ENCODE measurements at places on chromosomes 5 and 9. TPM values are rescaled to one million over a fixed set of nuclear protein-coding genes. Genes with fewer than 3 reads are reported as not detected.

DNA sequence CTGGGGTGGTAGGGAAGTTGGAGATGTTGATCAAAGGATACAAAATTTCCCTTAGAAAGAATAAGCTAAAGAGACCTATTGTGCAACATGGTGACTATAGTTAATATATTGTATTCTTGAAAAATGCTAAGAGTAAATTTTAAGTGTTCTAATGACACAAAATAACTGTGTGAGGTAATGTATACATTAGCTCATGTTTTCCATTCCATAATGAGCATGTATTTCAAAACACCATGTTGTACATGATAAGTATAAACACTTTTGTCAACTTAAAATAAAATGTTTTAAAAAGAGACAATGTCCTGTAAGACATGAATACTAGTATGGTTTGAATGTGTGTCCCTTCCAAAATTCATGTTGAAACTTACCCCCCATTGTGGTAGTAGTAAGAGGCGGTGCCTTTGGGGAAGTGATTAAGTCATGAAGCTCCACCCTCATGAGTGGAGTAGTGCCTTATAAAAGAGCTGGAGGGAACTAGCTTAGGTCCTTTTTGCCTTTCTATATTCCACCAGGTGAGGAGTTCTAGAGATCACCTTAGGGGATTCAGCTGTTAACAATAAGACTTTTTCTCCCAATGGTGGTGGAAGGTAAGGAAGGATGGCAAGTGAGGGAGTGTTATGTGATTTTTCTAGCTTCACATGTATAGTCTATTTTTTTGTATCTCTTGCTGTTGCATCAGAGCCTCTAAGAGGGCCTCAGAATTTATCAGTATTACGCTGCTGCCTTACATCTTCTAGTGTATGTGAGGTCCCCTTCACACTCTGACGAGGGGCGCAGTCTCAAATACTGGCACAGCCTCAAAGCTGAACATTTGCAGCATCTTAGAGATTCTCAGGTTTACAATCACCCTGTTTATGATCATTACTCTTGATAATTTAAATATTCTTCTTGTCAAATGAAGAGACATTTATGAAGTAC is 94.9 kb upstream of the NREP start:
- no peak for DNase-seq

Gene C9
- not detected for total RNA-seq

GRCh38 chr5:142151436-142152383 is 43.1 kb downstream of the NDFIP1 start:
- DNase-seq: no peak

DNA sequence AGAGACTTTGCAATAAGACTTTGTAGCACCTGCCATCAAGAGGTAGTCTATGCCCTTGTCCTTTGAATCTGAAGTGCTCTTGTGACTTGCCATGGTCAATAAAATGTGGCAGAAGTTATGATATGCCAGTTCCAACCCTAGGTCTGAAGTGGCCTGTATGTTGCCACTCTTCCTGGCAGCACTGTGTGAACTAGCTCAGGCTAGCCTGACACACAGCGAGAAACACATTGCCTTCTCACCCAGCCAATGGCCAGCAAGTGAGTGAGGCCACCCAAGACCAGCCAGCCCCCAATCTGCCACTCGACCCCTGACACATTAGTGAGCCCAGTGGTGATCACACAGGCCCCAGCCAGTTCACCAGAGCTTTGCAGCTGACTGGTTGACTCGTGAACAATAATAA is 52.7 kb upstream of the OSMR start:
- DNase-seq: no peak

DNA sequence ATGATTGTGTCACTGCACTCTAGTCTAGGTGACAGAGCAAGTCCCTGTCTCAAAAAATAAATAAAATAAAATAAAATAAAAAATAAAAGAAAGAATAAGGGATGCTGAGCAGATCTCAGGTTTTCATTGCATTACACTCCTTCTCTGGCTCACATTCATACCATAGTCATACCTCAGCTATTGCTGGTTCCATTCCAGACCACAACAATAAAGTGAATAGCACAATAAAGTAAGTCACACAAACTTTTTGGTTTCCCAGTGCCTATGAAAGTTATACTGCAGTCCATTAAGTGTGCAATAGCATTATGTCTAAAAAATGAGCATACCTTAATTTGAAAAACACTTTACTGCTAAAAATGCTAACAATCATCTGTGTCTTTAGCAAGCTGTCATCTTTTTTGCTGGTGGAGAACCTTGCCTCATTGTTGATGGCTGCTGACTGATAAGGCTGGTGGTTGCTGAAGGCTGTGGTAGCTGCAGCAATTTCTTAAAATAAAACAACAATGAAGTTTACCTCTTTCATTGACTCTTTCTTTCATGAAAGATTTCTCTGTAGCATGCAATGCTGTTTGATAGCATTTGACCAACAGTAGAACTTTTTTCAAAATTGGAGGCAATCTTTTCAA is 415.7 kb downstream of the ZNF608 start:
- no peak for DNase-seq

DNA sequence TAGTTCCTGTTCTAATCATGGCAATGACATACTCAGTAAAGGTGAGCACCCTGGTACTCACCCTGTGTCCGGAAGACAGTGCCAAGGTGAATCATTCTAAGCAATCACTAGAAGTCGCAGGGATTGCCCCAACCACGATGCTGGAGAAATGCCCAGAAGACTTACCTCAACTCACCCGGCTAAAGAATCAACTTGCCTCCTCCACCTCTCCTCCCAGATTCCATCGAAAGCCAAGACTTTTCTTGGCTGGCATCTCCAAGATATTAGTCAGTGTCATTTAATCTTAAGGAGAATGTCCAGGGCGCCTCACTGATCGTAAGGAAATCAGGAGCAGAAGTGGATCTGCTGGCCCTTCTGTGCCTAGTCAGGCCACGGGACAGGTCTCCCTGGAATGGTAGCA is 204.9 kb downstream of the ERCC6L2 start:
- DNase-seq: no peak

- DNase-seq: no peak
Measured at GRCh38 chr5:123044926-123045617, 8.5 kb upstream of the PPIC start.

- DNase-seq: no peak
Measured at GRCh38 chr5:14503681-14504331, 77.8 kb upstream of the OTULINL start.

DNA sequence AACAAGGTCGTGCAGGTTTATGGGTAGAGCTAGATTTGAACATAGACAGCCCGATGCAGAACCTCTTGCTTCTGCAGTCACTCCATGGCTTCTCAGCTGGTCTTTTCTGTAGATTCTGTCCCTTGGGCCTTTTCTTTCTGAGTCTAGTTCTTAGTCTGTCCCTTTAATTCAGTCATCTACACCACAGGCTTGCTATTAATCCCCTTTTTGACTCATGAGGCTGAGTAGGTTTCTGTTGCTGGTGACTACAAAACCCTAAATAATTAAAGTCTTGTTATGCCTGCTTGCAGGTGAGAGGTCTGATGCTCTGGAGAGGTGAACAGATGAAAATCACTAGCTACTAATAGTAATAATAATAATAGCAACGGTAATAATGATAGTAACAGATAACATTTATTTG is 19.3 kb upstream of the STRBP start:
- no peak for DNase-seq

- no peak for DNase-seq
Measured at GRCh38 chr5:59099270-59099994, 516.6 kb downstream of the RAB3C start.

GRCh38 chr5:11384441-11385250 is 519.6 kb downstream of the CTNND2 start:
- no peak for DNase-seq

GRCh38 chr5:177310757-177311391 is 824 bp downstream of the MXD3 start:
- no peak for DNase-seq
